ENCODE measurements at places on chromosomes 1 and 21. TPM values are rescaled to one million over a fixed set of nuclear protein-coding genes. Genes with fewer than 3 reads are reported as not detected.

C1QC gene
- not detected for total RNA-seq

NFASC gene
- 0.24 TPM for total RNA-seq

ADGRB2 gene
- total RNA-seq, result 1.7 TPM

SH2D2A gene
- total RNA-seq, result 280 TPM

CGN gene
- 1.3 TPM for total RNA-seq

OR2L3 gene
- not detected for total RNA-seq

CYP4A22 gene
- not detected for total RNA-seq

CLCA1 gene
- total RNA-seq, result not detected

TMEM61 gene
- not detected for total RNA-seq

HCN3 gene
- 2.4 TPM for total RNA-seq

NUDT17 gene
- 2.8 TPM for total RNA-seq

YARS1 gene
- total RNA-seq, result 213 TPM

DNA sequence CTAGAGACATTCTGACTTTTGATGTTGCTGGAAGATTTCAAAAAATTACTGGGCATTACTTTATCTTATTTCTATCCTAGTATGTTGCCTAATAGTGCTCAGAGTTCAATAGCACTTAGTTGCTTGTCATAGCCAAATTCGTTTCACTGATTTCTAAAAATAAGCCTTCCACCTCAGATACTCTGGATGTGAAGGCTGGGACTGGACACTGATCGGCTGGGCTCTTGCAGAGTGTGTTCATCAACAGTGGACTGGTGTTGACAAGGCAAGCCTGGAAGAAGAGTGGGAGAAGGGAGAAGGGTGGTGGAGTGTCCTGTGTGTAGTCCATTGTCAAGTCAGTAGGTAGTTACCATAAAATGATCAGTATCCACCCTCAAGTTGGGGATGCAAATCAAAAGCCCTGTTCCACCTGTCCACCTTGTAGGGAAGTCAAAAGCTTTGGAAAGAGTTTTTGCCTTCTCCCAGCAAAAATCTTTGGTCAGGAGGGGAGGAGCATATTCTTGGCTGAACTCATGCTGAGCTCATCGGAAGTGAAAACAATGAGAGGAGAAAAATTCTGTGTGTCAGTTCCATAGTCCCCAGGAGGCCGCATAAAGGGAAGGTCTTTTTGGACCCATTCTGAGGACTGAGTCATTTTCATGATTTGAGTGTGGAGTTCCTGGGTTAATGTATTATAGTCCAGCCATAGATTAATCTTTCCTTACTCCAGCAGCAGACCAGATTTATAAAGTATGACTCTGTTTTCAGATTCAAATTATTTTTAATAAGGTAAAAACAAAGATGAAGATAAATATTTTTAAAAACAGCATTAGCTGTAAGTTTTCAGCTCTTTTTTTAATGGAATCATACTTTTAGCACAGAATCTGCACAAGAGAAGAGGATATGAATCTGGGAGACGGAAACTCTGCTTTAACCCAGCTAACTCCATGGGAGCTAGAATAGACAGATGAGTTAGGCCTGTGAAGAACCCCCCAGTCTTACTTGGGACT lies 99.5 kb upstream of the BMP8A start:
- DNase-seq, result peak; percentile 37

GRCh38 chr1:147750618-147751217 lies 9.7 kb downstream of the GJA5 start:
- no peak for DNase-seq

DNA sequence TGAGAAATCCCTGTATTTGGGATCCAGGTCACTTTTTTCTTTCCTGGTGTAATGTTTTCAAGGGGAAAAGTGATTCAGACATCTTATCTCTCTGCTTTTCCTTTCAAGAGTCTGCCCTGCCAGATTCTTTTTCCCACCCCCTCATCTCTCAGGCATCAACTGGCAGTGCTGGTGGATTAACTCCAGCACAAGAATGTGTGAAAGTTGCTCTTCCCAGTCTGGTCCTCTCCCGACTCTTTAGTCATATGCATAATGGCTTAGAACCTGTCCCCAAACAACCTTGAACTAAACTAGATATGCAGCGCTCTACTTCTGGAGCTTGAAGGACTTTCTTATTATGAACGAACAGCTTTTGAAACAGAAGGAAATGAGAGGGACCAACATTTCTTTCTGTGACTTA lies 88.5 kb downstream of the SLC44A5 start:
- DNase-seq, result no peak

DNA sequence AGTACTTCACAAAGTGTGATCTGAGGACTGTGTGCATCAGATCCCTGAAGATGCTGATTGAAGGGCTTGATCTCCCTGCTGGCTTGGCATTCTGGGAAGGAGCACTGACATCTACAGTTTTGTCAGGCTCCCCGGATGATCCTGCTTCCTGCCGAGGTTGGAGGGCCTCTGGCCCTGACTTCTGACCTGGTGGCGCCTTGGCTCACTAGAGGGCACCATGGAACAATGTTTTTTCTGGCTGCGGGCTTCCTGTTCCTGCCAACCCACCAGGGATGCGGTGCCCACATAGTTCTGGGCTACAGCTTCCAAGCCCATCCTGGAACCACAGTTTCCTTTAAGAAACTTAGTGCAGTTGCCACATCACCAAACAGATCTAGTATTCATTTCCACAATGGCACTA lies 38.8 kb upstream of the RASAL2 start:
- no peak for DNase-seq

DNA sequence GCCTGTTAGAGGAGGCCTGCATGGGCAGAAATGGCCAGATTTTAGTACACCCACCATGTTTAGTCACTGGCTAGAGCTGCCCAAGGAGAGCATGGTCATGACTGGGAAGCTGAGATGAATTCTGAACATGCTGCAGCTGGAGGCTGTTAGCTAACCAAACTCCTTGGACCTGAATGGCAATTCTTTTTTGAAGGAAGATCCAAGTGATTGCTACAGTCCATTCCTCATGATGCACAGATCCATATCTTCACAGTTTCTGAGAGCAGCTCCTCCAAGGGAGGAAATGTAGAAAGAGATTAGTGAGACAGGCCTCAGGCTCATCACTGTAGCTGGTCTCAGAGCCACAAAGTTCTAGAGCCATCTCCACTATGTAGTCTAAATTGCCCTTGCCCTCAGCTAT lies 11.1 kb downstream of the ZFYVE9 start:
- DNase-seq, result no peak

DNA sequence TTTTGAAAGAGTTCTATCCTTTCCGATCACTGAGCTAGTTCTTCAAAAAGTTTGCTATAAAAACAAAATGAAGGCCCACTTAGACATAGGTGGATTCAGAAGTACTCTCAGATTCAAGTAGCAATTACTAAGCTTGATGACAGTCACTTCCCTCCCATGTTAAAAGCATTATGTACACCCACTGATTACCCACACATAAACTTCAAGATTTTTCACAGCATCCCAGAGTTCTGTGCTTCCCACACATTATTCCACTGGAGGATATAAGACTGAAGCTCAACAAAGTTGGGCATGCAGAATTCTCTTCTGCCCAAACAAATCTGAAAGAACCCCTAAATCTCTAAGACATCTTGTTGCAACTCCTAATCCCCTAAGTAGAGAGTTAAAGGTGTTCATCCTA lies 29.5 kb downstream of the VAMP4 start:
- DNase-seq, result no peak

GRCh38 chr1:10450836-10451235 lies 1.0 kb downstream of the CORT start:
- DNase-seq, result no peak

- peak; percentile 63 for DNase-seq
These were observed 7.9 kb upstream of the TNNT2 start for GRCh38 chr1:201385299-201385891.

- no peak for DNase-seq
These were observed 801 bp downstream of the RPS6KC1 start for GRCh38 chr1:213051881-213052202.

DNA sequence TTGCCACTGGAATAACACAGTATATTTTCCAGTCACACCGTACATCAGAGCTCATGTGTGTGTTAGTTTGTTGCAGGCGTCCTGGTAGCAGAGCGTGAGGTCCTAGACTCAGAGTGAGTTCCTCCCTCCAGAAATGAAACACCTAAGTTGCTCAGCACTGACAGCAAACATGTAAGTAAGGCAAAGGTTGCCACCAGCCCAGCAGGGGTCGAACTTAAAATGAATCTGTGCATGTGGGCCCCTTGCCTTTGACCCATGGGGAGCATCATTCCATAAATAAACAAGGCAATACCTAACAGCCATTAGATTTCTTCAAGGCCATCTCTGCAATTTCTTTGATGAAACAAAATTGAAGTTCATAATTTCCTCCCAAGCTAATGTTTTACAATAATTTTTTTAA lies 125.3 kb upstream of the ERG start:
- DNase-seq, result no peak

DNA sequence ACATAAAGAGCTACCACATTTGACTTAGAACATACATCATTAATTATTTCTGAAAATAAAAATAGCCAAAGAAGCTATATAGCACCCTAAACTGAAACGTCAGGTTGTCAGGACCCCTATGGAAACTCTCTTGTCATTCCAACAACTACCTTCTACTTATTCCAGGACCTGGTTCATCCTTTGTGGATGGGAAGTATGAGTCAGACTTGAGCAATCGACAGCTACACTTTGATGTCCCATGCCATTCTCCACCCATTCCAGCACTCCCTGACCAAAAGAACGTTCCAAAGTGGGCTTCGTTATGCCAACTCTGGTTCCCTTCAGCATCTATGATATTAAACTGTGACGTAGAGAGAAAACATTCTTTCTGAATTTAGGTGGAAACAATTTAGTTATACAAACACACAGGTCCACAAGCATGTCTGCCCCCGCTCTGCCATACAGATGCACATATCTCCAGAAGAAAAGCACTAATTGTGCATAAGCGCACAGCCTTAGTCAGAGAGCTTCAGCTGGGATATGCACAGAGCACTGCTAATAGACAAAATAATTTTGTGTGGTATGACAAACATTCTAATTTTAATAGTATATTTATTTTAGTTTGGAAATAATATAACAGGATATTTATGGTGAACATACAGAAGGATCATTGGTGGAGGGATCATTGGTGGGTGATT lies 723.1 kb upstream of the B3GALT2 start:
- no peak for DNase-seq

DNA sequence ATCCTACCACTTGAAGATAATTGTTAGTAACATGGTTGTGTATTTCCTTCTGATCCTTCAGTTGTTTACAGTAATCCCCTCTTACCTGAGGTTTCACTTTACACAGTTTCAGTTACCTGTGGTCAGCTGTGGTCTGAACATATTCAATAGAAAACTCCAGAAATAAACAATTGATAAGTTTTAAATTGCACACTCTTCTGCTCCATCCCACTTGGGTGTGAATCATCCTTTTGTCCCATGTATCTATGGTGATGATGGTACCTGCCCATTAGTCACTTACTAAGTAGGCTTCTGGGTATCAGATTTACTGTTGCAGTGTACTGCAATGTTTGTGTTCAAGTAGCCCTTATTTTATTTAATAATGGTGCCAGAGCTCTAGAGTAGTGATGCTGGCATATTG lies 62.5 kb downstream of the OSBPL9 start:
- no peak for DNase-seq

GRCh38 chr1:160651433-160652064 lies 4.7 kb upstream of the SLAMF1 start:
- no peak for DNase-seq

- no peak for DNase-seq
These were observed 17.0 kb downstream of the HIPK1 start for GRCh38 chr1:113946112-113946511.

- no peak for DNase-seq
These were observed 91.7 kb upstream of the NFIA start for GRCh38 chr1:60990714-60991090.

- DNase-seq, result no peak
These were observed 55.4 kb downstream of the XCL1 start for GRCh38 chr1:168631671-168632400.

DNA sequence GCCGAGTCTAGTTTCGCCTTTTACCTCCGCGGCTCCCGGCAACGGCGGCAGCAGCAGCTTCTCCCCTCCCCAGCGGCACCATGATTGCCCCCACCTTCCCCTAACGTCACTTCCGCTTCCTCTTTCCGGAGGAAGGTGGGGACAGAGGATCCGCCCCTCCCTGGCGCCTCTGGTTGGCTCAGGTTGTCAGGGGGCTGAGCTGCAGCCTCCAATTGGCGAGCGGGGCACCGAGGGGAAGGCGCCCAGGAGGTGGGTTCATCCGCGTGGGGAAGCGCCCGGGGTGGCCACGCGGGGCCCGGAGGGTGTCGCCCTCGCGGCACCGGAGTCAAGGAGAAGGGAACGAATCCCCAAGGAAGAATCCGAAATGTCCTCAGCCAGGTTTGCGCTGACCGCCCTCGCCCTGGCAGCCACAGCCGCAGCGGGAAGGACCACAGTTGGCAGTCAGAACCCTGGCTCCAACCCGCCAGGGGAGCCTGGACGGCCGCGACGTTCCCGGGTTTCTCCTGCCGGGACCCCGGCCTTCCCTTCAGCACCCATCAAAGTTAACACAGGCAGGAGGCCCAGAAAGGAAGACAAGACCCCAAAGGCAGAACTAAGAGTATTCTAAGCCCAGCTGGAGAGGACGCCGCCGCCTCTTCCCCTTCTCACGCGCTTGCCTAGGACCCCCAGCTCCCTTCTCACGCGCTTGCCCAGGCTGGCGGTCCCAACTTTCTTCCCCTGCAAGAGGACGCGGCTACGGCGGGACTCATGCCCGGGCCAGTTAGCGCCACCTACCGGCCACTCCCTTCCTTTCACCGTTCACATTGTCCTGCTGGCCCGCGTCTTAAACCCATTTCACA lies at the start of gene MTF1:
MTF1 (minus strand) TSS at position 86 of the 839 bp plus-strand sequence. CDS start 1,934 bp downstream, outside the sequence.
- DNase-seq, result peak; percentile 98

DNA sequence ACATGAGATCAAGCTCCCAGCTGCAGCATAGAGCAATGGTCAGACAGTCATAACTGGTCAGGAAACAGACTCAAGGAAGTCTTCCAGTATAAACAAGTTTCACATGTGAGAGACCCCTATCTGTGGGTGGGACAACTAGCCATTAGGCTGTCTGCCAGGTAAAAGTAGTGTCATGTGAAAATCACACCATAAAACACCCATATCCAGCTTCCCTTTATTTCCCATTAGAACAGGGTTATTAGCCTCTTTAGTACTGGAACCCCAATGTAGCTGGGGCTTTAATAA lies 426.7 kb downstream of the KCNT2 start:
- no peak for DNase-seq

DNA sequence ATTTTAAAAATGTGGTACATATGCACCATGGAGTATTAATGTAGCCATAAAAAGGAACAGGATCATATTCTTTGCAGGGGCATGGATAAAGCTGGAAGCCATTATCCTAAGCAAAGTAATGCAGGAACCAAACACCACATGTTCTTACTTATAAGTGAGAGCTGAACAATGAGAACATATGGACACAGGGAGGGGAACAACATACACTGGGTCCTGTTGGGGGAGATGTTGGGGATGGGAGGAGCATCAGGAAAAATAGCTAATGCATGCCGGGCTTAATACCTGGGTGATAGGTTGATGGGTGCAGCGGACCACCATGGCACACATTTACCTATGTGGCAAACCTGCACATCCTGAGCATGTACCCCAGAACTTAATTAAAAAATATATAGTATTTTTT lies 352.5 kb upstream of the KAZN start:
- DNase-seq, result no peak

- DNase-seq, result no peak
These were observed 52.7 kb downstream of the DIRAS3 start for GRCh38 chr1:67997746-67998145.
